Renal cortex interstitium (tissue), 15 donors: ENCODE measurements at places on chromosomes 2 and 18. TPM values are rescaled to one million over a fixed set of nuclear protein-coding genes. Genes with fewer than 3 reads are reported as not detected.

TP53I3 gene
- polyA plus RNA-seq: 48.8 TPM

GRCh38 chr18:4842287-4842686, 354.8 kb downstream of the AKAIN1 start:
- DNase-seq: no peak

DSG1 gene
- not detected for polyA plus RNA-seq

- DNase-seq: no peak
Observed at GRCh38 chr18:35695384-35695783, 113.8 kb downstream of the GALNT1 start.
